ENCODE measurements at places on chromosomes 7 and 10.

DNA sequence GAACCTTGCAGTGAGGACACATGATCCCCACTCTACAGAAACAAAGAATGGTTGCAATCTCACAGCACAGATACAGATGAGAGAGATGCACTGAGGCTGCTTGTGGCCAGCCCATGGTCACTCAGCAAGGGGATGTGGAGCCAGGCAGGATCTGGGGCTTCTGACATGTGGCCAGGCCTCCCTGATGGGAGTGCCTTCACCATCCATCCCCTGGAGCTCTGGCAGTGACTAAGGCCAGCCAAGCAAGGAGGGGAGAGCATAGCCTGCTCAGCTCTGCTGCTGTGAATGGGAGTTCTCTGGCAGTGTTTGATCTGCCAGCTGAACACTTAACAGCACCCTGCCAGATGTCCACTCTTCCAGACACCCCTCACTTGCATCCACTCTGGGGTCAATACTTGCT is 19.8 kb downstream of the C10orf71 start:
- no peak for DNase-seq

- no peak for DNase-seq
These were observed 3.0 kb downstream of the DLX6 start for GRCh38 chr7:97008275-97008917.

- DNase-seq = no peak
These were observed 32.1 kb downstream of the RBAK start for GRCh38 chr7:5077740-5078139.

GRCh38 chr7:47461161-47461560 is 120.8 kb downstream of the TNS3 start:
- no peak for DNase-seq

- DNase-seq = no peak
These were observed 256.5 kb downstream of the PHTF2 start for GRCh38 chr7:78055001-78055573.

- no peak for DNase-seq
These were observed 90.1 kb upstream of the CYP26C1 start for GRCh38 chr10:92970301-92971070.

DNA sequence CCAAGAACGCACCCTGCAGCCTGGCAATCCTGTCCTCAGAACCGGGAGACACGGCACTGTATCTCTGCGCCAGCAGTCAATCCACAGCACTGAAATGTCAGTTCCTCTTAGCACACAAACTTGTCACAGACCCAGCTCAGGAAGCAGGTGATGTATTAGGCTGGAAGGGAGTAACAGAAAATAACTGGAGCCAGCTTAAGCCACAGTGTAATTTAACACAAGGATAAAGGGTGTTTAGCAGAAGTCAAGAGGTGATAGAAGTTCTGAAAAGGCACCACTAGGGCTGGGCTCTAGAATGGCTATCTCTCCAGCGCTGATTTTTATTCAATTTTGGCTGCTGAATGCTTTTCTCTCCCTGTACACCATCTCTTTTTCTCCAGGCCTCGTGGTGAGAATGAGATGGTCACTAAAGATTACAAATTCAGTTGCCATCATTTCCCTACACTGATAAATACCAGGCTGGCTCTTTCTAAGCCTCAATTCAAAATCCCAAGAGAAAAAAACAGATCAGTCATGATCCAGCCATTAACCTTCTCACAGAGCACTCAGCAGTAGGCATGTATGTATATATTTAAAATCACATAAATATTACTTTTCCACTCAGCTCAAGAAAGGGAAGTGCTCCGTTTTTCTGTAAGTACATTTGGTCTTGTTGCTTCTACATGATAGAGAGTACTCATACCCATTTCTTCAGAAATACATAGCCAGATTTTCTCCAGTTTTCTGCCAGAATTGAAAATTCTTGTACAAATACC is 102.7 kb upstream of the PRSS1 start:
- DNase-seq = peak; percentile 81

- DNase-seq = no peak
These were observed 177.9 kb downstream of the EBF3 start for GRCh38 chr10:129786216-129786615.

- DNase-seq = peak; percentile 17
These were observed 79.8 kb downstream of the CHN2 start for GRCh38 chr7:29274146-29275017.

DNA sequence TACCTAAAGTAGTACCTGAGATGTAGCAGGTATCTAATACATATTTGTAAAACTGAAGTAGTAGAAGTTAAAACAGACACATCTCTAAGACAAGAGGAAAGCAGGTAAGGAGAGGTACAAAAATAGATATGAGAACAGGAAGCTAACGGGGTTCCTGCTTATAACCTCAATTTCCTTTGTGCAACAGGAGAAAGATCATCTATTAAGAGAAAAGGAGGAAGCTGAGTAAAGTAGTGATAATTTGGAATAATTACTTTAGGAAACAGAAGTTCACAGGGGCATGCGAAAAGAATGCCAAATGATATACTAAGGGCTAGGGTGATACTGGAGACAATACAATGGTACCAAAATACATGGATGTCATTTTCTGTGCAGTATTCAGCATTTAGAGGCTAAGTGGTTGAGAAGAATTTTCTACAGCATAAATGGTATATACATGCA is 108.7 kb downstream of the NRBF2 start:
- peak; percentile 13 for DNase-seq

DNA sequence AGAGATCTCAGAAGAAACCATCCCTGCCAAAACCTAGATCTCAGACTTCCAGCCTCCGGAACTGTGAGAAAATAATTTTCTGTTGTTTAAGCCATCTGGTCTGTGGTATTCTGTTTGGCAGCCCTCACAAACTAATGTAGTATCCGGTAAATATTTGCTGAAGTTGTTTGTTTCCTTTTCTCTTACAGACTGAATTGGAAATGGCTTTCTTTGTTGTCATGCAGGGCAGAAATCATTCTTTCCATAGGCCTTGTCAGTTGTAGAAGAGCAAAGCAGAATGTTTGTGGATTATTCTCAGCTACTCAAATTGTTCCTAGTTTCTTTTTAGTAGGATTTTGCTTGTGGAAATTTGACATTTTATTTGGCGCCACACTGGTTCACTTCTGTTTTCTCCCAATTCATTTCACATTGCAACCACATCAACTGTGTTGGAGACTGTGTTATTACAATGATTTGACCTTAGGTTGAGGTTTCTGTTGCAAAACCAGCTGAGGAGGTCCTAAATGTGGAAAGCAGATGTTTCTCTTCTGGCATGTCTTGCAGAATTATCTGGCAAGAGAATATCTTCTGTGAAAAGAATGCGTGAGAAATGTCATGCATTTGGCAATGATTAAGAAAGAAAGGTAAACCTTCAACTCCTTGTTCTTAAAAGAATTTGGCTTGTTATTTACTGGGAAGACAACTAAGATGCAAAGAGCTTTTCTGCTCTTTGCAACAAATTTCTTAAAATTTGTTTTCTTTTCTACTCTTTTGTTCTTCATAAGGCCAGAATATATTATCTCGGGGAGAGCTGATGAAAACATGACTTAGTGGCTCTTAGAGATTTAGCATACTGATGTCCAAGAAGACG is 25.8 kb downstream of the ACTA2 start:
- no peak for DNase-seq

DNA sequence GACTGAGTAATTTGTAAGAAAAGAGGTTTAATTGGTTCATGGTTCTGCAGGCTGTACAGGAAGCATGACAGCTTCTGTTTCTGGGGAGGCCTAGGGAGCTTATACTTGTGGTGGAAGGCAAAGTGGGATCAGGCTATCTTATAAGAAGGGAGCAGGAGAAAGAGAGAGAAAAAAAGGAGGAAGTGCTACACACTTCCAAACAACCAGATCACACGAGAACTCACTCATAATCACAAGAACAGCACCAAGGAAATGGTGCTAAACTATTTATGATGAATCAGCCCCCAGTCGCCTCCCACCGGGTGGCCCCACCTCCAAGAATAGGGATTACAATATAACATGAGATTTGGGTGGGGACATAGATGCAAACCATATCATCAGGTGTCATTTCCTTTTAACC is 89.1 kb upstream of the KCNMA1 start:
- DNase-seq = no peak

- no peak for DNase-seq
These were observed 43.1 kb upstream of the SNX13 start for GRCh38 chr7:17983221-17984062.

GRCh38 chr10:43648398-43649184 is at the start of gene ZNF32:
Gene ZNF32, minus strand, starts transcription at chr10:43648881. Its CDS starts 2,748 bp downstream, at chr10:43646133.
- peak; percentile 2 for DNase-seq

- DNase-seq = no peak
These were observed 144.6 kb upstream of the MKLN1 start for GRCh38 chr7:131183072-131183471.

DNA sequence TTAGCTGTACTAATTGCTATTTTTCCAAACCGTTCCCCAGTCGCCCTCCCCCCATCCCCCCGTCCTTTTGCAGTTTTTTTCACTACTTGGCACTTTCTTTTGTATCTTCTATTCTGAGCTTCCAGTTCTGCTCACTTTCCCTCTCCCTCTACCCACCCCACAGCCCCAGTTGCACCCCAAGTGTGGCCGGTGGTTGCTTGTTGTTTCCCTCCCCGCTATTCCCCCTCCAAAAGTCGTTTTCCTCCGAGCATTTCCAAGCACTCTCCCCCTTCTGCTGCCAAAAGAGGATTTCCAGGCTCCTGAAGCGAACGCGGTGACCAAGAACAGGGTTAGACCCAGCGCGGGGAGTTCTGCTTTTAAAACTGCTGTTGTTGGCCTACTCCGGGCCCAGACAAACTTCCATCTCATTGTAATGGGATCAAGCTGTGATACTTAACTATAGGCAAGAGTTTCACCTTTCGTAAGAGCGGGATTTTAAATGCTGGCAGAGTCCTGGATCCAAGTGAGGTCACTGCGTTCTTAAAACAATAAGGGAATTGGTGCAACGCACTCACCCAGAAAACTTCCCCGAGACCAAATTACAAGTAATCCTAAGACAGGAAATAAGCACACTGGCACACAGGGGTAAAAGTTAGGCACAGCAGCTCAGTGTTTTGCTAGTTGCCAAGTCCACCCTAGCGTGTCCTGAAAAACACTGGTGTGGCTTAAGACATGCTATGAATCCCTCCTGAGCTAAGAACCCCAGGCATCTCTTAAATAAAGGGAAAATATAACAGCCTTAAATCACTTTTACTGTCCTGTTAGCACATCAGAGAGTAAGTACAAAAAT is 1.5 kb upstream of the RGS10 start:
- DNase-seq = no peak

DNA sequence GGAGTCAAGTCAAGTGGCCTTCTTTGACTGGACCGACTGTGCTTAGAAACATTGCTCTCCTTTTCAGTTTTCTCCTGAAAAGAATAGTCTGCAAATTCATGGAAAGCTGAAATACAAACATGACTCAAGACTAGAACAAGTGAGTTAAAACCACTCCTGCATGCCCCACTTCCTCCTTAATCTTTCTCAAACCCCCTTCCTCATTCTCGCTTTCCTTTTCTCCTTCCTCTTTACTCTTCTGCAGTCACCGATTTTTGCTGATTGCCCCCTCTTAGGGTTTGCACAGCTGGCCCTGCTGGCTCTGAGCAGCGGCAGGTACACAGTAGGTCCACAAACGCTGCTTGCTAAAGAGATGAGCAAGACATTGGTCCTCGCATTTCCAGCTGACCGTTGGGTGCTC is 34.8 kb upstream of the MKI67 start:
- DNase-seq = no peak

GRCh38 chr7:124915242-124915641 is 14.4 kb downstream of the POT1 start:
- no peak for DNase-seq

DNA sequence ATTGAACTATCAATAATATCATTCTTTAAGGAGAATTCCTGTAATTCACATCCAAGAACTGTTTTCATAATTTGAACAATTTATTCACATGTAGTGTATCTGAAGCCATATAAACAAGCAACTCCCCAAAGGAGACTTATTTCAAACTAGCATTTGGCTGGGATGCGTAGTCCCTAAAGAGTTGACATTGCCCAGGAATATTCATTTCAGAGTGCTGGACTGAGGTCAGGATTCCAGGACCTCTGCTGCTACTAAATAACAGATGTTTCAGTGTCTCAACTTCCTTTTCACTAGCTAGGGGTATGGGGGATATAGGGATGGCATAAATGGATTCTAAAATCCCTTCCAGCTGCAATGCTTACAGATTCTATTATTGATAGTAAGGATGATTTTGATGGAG is 177.0 kb downstream of the TSPAN12 start:
- DNase-seq = no peak

- no peak for DNase-seq
These were observed 312.3 kb downstream of the CAMK1D start for GRCh38 chr10:12661671-12662070.

GRCh38 chr10:28793482-28793881 is 116.2 kb downstream of the BAMBI start:
- DNase-seq = no peak

DNA sequence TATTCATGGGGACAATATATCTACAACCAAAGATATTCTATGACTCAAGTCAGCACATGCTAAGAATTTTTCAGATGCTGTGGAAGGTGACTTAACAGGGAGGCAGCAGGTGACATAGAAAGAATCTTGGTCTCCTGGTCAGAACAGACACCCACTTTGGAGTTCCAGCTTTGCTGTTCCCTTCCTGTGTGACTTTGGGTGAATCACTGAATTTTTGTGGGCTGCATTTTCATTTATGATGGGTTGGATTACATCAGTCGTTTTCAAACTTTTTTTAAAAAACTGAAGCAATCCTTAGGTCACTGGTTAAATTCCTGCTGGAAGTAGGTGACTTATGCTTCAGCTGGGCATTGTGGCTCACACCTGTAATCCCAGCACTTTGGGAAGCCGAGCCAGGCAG is 24.9 kb downstream of the RGR start:
- no peak for DNase-seq

DNA sequence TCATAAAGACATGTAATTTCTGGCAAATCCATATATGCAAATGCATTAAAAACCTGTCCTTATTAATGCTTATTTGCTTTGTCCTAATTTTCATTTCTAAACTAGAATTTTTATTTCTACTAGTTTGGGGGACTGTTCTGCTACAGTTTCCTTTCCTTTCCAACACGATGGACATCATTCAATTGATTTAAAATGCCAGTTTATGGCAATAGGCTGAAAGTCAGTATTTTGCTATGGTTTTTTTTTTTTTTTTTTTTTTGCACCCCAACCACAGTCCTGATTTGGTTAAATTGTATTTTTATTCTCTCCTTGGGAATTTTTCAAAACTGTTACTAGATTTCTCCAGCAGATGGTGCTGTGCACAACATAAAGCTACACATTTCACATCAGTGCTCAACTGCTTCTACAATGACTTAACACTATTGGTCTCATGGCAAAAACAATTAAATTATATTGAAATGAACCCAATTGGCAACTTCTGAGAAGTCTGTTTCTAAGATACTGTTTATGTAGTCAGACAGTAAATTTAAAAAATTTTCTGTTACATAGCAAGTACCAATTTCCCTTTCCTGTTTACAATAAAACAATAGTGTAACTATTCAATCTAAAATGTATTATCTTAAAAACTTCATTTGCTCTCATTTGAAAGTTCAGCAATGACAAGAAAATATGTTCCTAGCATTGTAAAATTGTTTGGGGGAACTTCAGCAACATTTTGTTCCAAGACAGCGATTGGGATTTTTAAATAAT is 193.8 kb upstream of the CCDC6 start:
- DNase-seq = no peak

- no peak for DNase-seq
These were observed 102.7 kb downstream of the PTPRN2 start for GRCh38 chr7:158484801-158485531.

- DNase-seq = no peak
These were observed 32.7 kb upstream of the PFKP start for GRCh38 chr10:3034616-3035015.

Measured in GDM1 (cell line).